ENCODE measurements at places on chromosomes 12 and 14.

DNA sequence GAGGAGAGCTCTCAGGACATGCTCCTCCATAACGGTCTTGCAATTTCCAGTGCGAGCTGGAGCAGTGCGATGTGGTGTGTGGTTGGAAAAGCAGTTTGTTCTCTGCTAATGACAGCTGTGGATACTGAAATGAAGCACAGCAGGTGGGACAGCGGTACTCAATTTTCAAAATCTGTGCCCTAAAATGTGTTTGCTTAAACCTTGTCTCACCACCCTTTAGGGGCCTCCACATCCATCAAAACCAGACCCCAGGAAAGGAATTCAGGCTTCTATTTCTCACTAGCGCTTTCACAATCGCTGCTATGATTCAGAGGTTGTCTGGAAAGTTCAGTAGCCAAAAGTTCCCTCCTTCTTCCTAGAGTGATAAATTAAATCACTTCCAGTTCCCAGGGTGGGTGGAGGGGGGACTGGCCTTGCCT, 440.8 kb downstream of the EGLN3 start:
- no peak for DNase-seq

GRCh38 chr14:75539561-75540478, 17.6 kb downstream of the BATF start:
- no peak for DNase-seq

DNA sequence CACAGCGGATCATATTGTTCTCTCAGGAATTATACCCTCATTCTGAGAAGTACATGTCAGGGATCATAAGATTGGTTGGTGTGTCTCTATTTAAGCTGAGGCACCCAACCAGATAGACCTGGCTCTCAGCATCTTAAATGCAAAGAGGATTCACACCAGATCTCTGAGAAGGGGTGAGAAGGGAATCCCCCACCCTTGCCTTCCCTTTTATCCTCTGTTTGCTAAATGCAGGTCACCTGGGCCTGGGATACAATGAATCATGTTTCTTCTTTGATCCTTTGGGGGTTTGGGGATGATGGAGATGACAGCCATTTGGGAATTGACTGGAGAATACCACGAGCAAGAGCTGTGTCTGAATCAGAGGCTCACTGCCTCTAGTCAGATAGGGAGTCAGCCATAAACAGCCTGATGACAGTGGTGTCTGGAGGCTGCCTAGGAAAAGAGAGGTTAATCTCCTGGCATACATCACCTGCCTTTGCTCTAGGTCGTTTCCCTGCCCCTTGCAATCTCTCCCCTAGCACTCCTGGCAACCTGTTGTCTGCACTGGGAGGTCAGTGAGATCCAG, 11.2 kb upstream of the PDE1B start:
- DNase-seq: no peak

DNA sequence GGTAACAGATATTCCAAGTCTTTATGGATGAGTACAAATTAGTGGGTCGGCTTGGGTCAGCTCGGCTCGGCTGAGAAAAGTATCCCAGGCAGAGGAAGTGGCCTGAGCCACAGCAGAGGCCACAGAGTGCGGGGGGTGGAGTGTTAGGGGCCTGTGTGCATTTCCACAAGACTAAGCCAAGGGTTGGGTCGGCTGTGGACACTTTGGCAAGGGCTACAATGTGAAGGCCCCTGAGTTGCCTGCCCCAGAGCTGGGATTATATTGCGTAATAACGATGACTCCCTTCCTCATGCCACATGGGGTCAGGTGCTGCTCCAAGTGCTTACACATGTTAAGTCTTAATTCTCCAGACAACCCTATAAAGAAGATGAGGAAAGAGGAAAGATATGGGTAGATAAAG, 11.4 kb downstream of the EVL start:
- DNase-seq: peak; percentile 32

DNA sequence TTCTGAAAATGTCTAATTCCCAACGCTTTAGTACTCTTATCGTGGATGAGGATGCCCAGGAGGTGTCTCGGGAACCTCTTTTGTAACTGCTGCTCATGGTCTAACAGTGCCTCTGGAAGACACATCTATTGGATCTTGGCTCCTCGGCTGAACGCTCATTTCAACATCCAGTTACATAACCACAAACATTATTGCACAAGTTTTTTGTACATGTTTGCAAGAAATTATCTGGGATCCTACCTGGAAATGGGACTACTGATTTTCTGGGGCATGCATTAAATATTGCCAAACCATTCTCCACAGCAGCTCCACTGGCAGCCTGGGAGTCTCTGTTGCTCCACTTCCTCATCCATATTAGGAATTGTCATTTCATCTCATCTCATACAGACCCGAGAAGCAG, 117.5 kb upstream of the EVL start:
- no peak for DNase-seq

- DNase-seq: no peak
These were observed 95.8 kb downstream of the C12orf42 start for GRCh38 chr12:103399986-103400385.

DNA sequence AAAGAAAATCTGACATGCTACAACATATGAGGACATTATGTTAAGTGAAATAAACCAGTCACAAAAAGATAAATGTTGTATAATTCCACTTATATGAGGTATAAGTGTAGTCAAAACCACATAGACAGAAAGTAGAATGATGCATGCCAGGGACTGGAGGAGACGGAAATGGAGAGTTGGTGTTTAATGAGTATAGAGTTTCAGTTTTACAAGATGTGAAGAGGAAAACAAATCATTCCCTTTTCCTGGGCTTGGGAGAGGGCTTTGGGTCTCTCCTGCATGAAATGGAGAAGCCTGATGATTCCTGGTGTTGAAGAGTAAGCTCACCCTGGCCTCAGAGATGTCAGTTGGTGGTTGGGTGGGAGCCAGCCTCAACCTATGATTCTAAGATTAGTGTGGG, 158.4 kb upstream of the PLXNC1 start:
- DNase-seq: no peak

- no peak for DNase-seq
These were observed 366.7 kb downstream of the BTG1 start for GRCh38 chr12:91778938-91779400.

DNA sequence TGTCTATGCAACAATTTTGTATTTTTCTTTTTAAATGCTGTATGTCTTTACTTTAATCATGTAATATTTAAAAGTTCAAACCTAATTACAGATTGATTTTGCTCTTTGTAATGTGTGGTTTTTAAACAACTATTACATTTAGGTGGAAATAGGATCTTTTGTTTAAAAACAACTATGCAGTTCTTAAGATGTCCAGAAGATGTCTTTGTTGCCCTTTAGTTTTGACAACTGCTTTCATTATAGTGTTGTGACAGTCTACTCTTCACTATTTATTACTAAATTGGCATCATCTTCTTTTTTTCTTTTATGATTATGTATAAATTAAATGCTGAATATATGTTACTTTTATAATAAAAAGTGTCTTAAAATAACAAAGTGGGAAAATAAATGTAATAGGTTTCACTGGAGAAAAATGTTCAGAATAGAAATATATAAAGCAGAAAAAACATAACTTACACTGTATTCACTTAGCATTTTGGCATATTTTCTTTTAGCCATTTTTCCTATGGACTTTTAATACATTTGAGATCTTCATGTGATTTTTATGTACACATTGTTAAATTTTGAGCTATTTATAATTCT, 27.1 kb upstream of the PCNX4 start:
- no peak for DNase-seq

DNA sequence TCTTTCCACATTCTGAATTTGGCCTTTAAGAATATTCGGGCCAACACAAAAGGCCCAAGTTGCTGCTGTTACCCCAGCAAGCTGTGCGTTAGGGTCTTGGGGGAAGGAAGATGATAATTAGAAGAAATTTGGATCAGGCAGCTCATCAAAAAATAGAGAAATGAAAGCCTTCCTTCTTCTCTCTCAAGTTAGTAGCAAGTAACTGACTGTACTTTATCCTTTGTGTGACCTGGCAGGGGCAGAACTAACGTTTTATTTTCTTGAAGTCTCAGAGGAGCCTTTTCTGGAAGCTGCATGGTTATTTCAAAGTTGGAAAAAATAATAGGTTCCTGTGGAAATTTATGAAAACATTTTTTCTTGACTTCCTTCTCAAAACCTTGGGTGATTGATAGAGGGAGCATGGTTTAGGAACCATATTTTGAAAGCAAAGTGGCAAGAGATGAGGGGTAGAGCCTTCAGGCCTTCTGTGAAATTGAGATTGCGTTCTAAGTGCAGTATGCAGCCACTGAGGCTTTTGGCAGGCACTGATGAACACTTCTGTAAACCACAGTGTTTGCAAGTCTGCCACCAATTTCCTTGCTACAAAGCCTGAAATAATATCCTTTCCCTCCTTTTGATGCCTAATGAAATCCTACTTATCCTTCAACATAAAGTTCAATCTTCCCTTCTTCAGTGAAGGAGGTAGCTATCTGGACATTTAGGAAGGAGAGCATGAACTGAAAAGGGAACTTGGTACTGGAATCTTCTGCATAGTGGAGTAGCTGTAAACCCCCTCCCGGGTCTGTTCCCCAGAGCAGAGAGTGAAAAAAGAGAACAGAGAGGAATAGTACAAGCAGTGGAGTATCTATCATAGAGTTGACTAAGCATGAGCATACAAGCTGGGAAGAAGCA, 123.2 kb downstream of the FGD4 start:
- no peak for DNase-seq

DNA sequence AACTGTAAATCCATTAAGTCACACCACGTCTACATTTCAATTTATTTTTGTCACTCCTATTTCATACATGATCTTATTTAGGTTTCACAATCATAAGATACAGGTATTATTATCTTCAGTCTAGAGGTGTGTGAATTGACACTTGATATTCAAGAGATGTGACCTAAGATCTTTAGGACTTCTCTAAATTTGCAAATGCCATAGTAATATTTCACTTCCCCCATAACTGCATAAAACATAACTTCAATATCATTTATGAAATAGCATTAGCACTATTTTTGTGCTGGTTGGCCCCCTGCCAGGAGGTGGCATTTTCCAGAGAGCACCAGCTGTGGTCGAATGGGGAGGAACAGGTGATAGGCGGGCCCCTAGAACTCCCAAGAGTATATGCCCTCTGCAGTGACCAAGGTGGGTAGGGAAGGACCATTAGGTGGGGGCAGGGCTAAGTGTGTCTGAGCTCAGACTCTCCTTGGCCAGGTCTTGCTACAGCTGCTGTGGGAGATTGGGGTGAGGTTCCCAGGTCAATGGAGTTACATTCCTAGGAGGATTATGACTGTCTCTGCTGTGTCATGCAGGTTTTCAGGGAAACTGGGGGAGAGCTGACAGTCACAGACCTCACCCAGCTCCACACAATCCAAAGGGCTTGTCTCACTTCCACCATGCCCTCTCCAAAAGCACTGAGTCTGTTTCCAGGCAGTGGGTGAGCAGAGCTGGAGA, 49.2 kb upstream of the ERGIC2 start:
- DNase-seq: no peak
